ENCODE measurements at places on chromosomes 3 and 15.

- no peak for DNase-seq
- peaks cover 58% of the 10 kb centered on the region for H3K27me3 ChIP-seq
- H3K36me3 ChIP-seq: no peaks in the 10 kb centered on the region
- H3K4me3 ChIP-seq: no peak overlapping the region
- H3K27ac ChIP-seq: no peak overlapping the region
Observed at GRCh38 chr3:128537091-128537703, 44.2 kb upstream of the GATA2 start.

GRCh38 chr3:133464573-133464972 is 64.7 kb downstream of the BFSP2 start:
- no peak overlapping the region for H3K27ac ChIP-seq
- no peak overlapping the region for H3K4me3 ChIP-seq

DNA sequence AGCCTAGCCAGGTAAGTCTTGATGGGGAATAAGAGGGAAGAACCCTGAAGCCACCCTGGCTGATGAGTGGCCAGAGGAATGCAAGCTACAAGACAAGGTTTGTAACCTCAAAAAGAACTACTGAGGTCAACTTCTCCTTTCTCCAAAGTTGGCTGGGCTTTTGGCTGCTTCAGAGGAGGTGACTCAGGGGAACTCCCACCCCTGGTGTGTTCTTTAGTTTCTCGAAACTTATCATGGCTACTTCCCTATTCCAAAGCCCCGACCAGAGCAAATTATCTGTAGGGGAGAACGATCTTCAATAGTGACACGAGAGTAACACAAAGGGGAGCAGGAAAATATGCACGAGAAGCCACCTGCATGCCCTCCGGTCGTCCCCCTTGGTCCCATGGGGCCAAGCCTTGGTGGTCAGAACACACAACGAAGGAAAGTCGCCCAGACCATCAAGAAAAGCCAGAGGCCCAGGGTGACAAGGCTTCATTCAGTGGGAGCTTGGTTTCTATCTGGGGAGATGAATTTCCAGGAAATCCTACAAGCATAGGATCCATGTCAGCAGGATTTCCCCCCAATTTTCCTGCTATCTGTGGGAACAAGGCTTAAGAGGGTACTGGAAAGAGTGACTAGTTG is 6.5 kb upstream of the BCL2A1 start:
- H3K4me1 ChIP-seq: peaks cover 7% of the 10 kb centered on the region
- no peak for DNase-seq

GRCh38 chr15:63324770-63325169 is 47.4 kb downstream of the APH1B start:
- H3K4me3 ChIP-seq: no peak overlapping the region
- DNase-seq: no peak
- H3K36me3 ChIP-seq: no peaks in the 10 kb centered on the region
- H3K27ac ChIP-seq: no peak overlapping the region
- H3K4me1 ChIP-seq: no peaks in the 10 kb centered on the region
- H3K27me3 ChIP-seq: no peaks in the 10 kb centered on the region
